Activated CD4-positive, alpha-beta T cell treated with anti-CD3 and anti-CD28 coated beads, Interleukin-2, amount 10 ng/mL, durations not matched to agents 7 days and 5 days (primary cell): ENCODE measurements at places on chromosomes 3 and 15.
A peak's percentile ranks its signal among the peaks of the same experiment; 100 is the strongest.

- DNase-seq = no peak
Observed at GRCh38 chr3:59237121-59237520, 187.3 kb upstream of the CFAP20DC start.

- DNase-seq = no peak
Observed at GRCh38 chr3:22734756-22735155, 468.4 kb upstream of the UBE2E2 start.

- DNase-seq = no peak
Observed at GRCh38 chr15:63912061-63912615, 78.4 kb upstream of the HERC1 start.

GRCh38 chr3:41640076-41640475 lies 321.8 kb downstream of the ULK4 start:
- DNase-seq = no peak

DNA sequence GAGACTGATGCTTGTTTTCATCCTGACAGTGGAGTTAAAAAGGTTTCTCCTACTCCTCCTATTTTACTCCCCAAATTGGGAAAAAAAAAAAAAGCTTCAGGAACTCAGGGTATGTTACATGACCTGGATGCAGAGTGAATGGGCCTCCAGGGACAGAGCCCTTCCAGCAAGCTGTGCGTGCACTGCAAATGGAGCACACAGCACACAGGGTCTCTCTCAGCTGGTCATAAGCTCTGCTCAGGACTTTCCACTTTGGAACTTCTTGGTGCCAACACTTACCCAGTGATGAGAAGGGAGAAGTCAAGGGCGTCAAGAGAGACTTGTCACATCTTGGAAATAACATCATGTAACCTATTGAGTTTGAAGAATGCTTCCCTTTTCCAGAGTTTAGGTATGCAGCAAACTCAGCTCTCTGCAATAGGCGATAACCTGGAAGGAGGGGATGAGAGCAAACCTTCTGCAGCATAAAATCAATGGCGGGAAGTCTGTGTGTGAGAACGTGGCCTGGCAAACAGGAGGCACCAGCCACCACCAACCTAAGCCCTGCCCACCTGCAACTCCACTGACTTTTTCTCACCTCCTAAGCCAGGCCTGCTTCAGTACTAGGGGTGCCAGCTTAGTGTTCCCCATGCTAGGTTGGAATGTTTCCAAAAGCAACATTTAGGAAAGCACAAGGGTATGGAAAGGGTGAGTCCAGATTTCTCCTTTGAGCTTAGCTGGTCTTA lies 39.8 kb downstream of the MYZAP start:
- DNase-seq = no peak

DNA sequence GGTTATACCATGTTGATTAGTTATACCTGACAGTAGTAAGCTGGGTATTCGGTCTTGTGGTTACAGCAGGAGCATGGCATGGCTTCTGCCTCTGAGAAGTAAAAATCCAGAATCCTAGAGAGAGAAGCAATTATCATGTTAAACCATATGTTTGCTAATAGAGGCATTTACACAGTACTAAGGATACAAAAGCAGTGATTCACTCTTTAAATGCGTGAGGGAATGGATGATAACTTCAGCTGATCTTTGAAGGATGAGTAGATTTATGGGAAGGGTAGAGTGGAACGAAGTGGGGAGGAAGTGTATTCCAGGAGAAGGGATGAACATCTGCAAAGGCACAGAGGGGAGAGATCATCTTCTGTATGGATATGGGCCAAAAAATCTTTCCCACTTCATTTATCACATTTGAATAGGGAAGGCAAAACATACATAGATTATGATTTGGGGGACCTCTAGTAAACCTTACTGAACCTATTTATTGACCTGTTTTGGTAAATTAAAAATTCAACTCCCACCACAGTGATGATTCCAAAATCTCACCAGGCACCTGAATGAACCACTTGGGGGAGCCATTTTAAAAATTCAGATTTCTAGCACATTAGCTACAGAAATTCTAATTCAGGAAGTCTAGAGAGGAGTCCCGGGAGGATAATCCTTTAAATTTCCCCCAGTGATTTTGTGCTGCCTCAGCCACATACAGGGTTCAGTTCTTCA lies 35.1 kb downstream of the IGSF10 start:
- DNase-seq = no peak

GRCh38 chr3:17752436-17752835 lies 10.0 kb upstream of the TBC1D5 start:
- DNase-seq = no peak

DNA sequence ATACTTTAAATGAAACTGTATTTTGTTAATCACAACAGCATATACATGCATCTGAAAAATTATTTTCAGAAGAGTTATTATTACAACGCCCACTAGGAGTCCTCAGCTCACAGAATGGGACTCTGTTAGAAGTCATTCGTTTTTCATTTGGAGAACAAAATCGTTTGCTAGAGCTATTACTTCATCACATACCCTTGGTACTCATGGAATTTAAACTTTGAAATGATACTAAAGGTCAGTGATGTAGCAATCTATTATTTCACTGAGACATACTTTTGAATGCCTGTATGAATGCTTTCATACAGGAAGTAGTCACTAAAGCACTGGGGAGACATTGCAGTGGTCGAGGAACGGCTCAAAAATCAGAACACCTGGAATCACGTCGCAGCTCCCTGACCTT lies 198.1 kb downstream of the MBNL1 start:
- DNase-seq = no peak

- DNase-seq = no peak
Observed at GRCh38 chr3:30504939-30505338, 101.5 kb upstream of the TGFBR2 start.

DNA sequence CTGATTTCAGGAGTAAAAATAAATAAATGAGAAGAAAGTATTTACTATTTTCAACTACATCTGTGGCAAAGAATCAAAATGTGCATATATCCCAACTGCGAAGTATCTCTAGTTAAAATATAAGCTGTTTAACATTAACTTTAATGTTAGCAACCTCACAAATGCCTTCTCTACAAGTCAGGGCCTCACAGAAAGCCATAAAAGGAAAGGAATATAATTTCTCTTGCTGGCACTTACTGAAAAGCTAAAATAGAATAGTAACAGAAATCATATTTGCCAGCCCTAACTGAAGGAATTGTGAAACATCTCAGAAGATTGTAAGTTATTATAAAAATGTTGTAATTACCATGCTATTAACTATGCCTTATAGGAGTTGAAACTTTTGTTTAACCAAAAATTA lies 65.1 kb upstream of the MBNL1 start:
- DNase-seq = no peak

- peak; percentile 69 for DNase-seq
Observed at GRCh38 chr3:151135541-151136337, 50.3 kb downstream of the MED12L start.

GRCh38 chr3:152780553-152780952 lies 54.4 kb upstream of the P2RY1 start:
- DNase-seq = no peak

- DNase-seq = no peak
Observed at GRCh38 chr3:120048355-120049041, 45.7 kb downstream of the GSK3B start.

GRCh38 chr15:35871282-35871681 lies 325.3 kb upstream of the DPH6 start:
- DNase-seq = no peak

- DNase-seq = no peak
Observed at GRCh38 chr3:70833239-70833960, 521.0 kb upstream of the MDFIC2 start.

DNA sequence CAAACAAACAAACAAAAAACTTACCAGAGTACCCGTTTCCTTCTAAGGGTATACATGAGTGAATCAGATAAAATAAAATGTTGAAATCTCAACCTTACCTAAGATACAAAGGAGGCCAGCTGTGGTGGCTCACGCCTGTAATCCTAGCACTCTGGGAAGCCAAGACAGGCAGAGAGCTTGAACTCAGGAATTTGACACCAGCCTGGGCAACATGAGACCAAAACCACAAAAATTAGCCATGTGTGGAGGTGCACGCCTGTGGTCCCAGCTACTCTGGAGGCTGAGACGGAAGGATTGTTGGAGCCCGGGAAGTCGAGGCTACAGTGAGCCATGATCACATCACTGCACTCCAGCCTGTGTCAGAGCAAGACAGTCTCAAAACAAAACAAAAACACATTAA lies 11.0 kb upstream of the FAM219B start:
- DNase-seq = no peak

- no peak for DNase-seq
Observed at GRCh38 chr15:59762558-59762957, 73.4 kb upstream of the BNIP2 start.

- no peak for DNase-seq
Observed at GRCh38 chr15:55791551-55792400, 48.8 kb upstream of the PRTG start.

DNA sequence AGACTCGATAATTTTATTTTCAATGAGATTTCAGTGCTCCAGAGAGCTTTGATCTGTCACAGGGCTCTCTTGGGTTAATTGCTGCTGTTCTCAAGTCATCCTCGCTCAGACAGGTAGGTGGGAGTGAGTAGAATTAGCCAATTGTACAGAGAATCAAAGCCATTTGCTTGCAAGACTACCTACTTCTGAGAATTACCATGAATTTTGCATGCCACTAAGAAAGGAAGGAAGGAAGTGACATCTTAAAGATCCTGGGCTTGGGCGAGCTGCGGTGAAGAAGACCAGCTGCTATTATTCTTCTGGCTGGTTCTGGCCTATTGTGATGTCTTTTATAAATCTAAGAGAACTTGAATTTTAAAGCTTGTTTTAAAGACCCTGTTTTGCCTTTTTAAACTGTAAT lies 154.1 kb upstream of the LPP start:
- DNase-seq = peak; percentile 69

DNA sequence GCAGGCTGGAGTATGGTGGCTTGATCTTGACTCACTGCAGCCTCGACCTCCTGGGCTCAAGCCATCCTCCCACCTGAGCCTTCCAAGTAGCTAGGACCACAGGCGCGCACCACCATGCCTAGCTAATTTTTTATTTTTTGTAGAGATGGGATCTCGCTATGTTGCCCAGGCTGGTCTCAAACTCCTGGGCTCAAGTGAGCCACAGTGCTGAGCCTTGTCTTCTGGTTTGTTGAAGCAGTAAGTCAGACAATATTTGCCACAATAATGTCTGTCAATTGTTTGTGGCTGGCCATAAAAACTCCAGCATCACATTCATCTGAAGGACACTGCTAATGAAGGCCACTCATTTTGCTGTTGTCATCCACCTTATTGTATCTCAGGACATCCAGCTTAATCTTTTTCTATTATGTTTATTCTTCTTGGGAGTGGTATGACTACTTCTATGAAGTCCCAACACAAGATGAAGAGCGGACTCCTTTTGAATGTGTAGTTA lies 185.9 kb downstream of the FNDC3B start:
- DNase-seq = no peak

DNA sequence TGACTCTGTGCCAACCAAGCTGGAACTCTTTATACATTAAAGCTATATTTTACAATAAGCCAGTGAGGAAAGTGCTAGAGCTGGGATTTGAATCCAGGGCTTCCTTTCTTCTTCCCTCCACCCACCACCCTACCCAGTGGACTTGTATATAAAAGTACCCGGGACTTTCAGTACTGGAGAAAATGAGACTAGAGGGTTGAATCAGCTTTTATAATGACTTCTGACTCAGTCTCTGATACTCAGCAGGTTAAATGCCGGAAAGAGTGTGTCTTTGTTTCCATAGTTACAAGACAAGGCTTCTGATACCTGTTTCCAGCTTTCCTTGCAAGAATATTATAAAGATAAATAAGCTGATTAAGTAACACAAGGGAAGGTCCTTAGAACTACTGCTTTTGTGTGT lies 80.9 kb downstream of the FRMD4B start:
- no peak for DNase-seq

- no peak for DNase-seq
Observed at GRCh38 chr3:149363053-149363452, 14.4 kb downstream of the TM4SF1 start.

GRCh38 chr3:11696054-11696453 lies 52.3 kb upstream of the VGLL4 start:
- no peak for DNase-seq

DNA sequence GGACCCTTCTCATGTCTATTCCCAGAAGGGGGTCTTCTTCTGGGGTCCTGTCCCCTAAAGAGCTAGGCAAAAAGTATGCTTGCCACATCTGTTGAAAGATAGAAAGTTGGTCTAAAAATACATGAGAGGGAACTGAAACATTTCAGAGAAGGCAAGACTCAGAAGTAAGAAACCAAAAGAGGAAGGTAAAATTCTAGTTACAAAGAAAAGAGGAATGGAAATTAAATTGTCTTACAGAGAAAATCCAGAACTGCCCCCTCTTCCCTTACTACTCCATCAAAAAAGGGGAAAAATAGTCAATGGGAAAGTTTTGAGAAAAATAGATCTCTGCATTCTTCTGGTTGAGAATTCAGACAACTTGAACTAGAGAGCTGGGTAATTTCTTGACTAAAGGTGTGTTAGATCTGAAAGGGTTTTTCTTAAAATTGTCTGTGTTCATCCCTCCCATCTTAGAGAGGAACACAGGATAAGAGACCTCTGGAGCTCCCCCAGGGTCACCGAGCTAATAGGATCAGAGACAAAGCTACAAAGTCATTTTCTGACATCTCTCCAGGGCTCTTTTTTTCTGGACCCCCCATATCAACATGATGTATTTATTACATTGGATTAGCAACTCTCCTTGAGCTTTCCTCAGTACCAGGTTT lies 32.3 kb upstream of the CCR2 start:
- no peak for DNase-seq

GRCh38 chr3:125141596-125142419 lies 70.7 kb downstream of the SLC12A8 start:
- DNase-seq = peak; percentile 77

GRCh38 chr3:99768808-99769501 lies 48.7 kb upstream of the CMSS1 start:
- DNase-seq = no peak
